ENCODE measurements at places on chromosomes 6 and 20.

- DNase-seq, result no peak
Measured at GRCh38 chr6:106145741-106146227, 59.6 kb downstream of the PRDM1 start.

DNA sequence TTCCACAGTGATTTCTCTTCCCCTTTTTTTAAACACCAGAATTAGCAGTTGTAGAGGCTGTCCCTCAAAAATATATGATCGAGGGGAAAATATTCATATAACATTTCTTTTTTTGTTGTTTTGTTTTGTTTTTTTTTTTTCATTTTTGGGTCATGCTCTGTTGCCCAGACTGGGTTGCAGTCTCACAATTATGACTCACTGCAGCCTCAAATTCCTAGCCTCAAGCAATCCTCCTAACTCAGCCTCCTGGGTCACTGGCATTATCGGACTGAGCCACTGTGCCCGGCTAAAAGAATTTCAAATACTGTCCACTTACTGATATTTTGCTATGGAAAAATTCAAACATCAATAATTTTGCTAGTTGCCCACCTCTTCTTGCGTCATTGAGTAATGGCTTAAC lies 134.0 kb downstream of the HFE start:
- no peak for DNase-seq

GRCh38 chr6:36243562-36244212 lies 26.2 kb upstream of the PNPLA1 start:
- DNase-seq, result no peak

GRCh38 chr6:21597801-21598673 lies 4.5 kb downstream of the SOX4 start:
- DNase-seq, result no peak

DNA sequence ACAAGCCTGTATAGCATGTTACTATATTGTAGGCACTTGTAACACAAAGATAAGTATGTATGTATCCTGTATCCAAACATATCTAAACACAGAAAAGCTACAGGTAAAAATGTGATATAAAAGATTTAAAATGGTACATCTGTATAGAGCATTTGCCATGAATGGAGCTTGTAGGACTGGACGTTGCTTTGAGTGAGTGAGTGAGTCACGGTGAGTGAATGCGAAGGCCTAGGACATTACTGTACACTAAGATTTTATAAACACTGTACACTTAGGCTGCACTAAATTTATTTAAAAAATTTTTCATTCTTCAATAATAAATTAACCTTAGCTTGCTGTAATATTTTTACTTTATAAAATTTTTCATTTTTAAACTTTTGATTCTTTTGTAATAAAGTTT lies 136.9 kb downstream of the NKAIN2 start:
- no peak for DNase-seq

- no peak for DNase-seq
Measured at GRCh38 chr6:19180348-19181072, 656.7 kb upstream of the ID4 start.

GRCh38 chr6:161171207-161171606 lies 102.7 kb downstream of the AGPAT4 start:
- DNase-seq, result no peak

- peak; percentile 71 for DNase-seq
Measured at GRCh38 chr6:15331143-15331542, 85.3 kb downstream of the JARID2 start.

- peak; percentile 97 for DNase-seq
Measured at GRCh38 chr6:36827261-36828079, 11.8 kb downstream of the CPNE5 start.

- DNase-seq, result peak; percentile 37
Measured at GRCh38 chr20:13302647-13303450, 81.8 kb downstream of the ISM1 start.

DNA sequence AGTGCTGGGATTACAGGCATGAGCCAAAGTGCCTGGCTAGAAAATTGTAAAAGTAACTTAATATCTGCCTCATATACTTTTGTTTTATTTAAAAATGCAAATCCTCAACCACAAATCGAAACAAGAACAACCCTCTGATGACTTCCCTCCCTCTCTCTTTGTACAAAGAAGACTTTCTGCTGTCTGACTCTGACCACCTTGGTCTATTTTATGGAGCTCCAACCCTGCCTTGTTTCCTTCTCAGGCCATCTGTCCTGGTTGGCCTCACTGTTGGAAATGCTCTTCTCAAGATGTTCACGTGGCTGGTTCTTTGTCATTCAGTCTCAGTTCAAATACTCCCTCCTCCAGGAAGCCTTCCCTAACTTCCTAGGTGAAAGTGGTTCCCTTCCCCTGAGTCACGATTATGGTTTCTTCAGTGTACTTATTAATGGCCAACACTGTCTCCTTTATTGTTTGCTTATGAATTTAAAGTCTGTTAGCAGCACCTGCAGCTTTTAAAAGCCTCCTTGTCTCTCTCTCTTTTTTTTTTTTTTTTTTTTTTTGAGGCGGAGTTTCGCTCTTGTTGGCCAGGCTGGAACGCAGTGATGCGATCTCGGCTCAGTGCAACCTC lies 151.5 kb upstream of the SALL4 start:
- DNase-seq, result no peak

DNA sequence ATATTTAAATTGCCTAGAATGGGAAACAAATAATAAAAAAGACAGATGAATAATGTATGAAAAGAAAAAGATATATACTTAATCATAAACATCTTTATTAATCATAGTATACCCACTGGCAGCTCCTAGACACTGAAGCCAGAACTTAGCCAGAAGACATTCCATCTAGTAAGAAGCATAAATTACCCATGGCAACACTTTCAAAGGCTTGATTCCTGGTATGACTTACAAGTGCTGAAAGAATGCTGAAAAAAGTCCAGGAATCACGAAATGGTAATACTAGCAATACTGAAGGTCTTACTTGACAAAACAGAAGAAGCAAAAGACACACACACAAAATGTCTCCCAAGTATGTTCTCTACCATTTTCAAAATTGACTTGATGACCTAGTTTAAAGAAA lies 38.0 kb downstream of the RWDD2A start:
- no peak for DNase-seq

Data from NB4 (cell line).